Neural progenitor cell (in vitro differentiated cells): ENCODE measurements at places on chromosomes 2 and 18.
A peak's percentile ranks its signal among the peaks of the same experiment; 100 is the strongest.

DNA sequence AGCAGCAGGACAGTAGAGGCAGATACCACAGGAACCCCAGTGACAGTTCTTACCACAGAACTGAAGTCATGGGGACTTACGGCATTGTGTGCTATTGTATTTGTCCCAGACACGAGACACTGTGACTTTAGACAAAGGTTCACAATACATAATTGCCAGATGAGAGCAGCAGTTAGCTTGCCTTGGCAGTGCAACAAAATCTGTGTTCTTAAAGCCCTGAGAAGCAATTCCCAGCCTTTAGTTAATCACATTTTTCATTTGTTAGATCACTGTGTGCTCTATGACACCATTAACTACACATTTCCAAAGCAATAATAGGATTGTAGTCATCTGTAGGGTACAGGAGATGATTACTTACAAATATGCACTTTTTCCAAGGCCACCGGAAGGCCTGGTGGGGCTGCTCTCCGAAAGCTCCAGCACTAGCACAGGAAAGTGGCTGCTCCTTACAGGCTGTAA is 97.5 kb upstream of the LDLRAD4 start:
- DNase-seq: no peak

DNA sequence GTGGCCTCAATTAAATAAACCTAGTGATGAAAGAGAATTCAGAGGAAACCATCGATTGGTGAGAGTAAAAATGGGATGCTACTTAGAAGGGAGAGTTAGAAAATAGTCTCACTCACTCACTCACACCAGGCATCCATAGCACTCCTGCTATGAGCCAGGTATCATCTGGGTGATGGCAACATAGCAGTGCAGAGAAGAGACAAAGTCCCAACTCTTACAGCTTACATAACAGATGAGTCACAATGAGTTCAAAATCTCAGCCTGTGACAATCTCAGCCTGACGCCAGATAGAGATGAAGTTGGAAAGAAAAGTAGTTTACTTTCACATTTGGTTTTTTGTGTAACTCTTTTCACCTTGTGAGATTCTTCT is 55.4 kb upstream of the THOC1 start:
- DNase-seq: no peak

- DNase-seq: no peak
Observed at GRCh38 chr2:68367953-68368653, 3.0 kb downstream of the PLEK start.

DNA sequence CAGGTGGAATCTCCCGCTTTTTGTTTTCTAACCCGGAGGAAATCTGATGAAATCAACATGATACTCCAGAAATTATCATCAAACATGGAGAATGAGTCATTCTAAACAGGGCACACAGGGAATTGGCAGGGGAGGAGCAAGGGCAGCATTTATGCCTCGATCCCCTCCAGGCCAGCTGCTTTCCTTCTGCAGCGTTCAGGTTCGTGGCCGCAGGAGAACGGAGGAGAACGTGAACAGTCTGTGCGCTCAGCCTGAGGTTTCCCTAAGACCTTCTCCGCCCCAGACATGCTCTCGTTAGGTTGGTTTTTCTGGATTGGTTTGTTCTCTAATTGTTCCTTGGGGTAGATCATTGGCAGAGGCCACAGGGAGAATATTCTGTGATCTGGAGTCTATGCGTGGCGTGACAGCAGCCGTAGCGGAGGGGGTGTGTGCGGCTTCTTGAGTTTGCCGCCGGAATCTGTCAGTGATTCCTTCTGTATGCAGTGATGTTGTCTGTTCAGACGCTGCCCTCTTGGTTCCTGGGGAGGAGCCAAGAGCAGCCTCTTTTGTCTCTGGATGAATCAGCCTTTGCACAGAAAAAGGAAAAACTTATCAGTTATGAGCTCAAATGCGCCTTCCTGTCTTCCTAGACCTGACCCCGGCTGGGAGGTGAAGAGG is 75.9 kb downstream of the SH3BP4 start:
- no peak for DNase-seq

GRCh38 chr2:58131191-58132011 is 84.8 kb downstream of the VRK2 start:
- DNase-seq: no peak

DNA sequence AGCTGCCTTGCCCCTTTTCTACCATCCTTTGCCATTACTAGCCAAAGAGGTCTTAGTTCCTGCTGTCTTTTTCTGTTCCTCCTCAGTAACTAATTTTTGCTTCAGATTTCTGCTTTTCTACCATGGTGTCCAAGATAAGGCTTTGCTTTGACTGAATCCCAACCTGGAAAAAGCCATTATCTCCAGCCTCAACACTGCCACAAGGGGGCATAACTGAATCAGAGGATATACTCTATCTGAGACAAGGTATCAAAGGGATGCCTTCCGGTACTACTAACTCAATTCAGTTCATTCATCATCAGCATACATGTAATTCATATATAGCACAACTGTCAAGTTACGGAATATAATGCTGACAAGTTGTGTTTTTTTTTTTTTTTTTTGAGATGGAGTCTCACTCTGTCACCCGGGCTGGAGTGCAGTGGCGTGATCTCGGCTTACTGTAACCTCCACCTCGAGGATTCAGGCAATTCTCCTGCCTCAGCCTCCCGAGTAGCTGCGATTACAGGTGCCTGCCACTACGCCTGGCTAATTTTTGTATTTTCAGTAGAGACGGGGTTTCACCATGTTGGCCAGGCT is 11.4 kb downstream of the OSGEPL1 start:
- DNase-seq: peak; percentile 56

DNA sequence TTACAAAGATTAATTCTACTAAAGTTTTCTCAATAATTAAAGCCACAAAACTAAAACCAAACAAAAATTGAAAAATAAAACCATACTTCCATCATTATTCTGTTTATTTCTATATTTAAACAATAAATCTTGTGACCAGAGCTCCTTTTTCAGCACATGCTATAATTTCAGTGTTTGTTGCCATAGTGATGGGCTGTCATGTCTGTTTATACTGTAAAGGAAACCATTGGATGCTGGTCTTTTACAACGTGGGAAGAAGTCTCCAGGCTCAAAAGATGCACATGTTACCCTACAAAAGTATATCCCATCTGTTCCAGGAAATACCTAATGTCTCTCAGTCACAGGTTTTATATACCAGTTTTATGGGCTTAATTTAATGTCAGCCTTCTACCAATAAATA is 100.1 kb upstream of the MC2R start:
- DNase-seq: no peak

DNA sequence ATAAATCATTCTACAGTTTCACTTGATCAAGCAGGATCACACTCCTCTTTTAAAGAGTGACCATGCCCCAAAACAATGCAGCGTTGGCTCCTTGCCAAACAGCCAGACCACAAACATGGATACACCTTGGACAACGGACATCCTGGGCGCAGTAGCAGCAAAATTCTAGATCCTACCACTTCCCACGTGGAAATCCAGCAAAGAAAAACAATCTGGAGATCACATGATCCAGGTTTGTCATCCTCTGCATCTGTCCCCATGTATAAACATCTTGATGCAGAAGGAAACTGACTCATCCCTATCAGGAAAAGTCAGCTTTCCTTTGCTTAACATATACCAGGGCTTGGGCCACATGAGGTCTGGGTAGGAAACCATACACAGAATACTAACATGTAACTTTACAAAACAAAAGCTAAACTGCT is 53.1 kb downstream of the ZNF521 start:
- no peak for DNase-seq

- peak; percentile 77 for DNase-seq
Observed at GRCh38 chr2:61017003-61017555, 441 bp upstream of the PEX13 start.

- DNase-seq: no peak
Observed at GRCh38 chr2:32422133-32422532, 65.3 kb downstream of the BIRC6 start.

GRCh38 chr2:8234757-8235374 is 447.0 kb upstream of the ID2 start:
- no peak for DNase-seq
